ENCODE measurements at places on chromosomes 5 and 9.
A peak's percentile ranks its signal among the peaks of the same experiment; 100 is the strongest.

GRCh38 chr5:92652756-92653155 is 928.3 kb downstream of the NR2F1-AS1 start:
- no peak for DNase-seq

DNA sequence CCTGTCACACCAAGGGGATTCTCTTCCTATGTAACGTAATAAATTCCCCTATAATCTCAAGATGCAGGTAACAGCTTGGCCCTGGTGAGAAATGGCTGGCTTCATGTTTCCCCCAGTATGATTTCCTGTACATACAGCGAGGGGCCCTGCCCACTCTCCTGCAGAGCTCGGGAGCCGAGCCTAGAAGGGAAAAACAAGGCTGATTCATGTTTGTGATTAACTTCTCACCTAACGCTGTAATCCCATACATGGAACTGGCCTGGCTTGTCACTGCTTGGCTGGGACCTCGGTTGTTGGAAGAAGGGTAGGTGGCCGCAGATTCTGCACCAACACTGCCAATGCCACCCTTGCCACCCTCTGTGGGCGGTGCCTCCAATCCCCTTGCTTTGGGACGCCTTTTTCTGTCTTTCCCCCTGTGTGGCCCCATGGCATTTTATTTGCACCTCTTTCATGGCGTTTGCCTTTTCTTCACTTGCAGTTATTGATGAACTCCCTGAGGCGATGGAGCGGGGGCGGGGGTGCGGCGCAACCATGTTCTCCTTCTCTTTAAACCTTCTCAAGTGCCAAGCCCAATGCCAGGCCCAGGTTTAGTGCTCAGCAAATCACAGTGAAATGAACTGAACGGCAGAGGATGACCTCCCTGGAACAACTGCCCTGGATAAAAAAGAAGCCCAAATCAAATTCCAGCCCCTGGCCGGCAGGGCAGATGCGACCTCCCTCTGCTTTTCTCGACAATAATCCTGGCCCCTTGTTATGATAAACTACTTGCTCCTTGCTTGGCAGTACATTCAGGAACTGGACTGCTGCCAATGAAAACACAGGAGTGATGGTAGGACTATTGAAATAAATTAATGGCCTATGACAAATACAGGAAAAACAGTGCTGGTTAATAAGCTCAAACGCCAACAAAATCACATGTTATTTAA is 108.1 kb downstream of the TMEM174 start:
- no peak for DNase-seq

DNA sequence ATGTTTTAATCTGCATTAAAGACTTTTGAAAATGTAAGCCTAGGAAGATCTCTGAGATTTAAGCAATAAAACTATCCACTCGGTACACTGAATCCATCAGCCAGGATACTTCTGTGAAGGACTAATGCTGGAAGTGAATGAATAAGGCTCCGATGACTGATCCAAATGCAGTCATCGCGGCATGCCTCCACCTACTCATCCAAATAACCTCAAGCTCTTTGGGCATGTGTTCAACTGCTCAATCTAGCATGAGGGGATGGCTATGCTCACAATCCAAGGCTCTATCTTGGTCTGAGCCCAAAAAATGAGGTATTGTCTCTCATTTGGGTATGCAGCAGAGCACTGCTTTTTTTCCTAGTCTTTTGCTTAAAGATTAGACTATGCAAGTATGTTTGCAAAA is 19.2 kb downstream of the MARCHF3 start:
- no peak for DNase-seq

- no peak for DNase-seq
Measured at GRCh38 chr5:162607879-162608278, 540.3 kb downstream of the GABRG2 start.

DNA sequence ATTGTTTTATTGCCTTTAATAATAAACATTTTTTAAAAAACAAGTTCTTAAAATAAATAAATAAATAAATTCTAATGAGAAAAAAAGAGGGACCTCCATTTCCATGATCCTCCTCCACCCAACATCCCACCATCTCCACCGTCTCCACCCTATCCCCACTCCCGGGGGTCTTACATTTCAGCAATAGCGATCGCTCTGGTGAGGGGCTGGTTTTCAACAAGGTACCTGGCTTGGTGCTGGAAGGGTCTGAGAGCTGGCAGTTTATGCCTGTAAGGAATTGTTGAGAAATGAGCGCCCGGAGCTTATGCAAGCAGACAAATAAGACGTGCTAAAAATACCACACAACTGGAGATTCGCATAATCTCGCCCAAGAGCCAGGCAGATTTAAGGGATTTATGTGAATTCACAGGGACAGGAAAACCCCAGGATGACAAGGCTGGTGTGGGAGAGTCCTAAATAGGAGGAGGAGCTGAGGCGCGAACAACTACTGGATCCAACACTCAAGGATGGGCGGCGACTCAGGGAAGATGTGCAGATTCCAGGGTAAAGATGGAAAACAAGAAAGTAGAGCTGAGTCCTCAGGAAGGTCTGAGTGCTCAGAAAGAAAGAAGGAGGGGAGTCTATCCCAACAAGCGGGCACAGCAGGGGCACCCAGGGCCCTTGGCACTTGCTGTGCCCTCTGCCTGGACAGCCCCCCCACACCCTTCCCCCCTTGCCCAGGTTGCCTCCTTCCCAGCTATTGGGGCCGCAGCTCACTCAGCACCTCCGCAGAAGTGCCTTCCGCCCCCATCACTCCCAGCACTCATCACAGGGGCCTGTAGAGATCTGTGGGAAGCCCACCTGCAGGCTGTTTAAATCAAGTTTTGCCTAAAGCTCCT is 27.0 kb downstream of the TRIM14 start:
- DNase-seq, result peak; percentile 60

DNA sequence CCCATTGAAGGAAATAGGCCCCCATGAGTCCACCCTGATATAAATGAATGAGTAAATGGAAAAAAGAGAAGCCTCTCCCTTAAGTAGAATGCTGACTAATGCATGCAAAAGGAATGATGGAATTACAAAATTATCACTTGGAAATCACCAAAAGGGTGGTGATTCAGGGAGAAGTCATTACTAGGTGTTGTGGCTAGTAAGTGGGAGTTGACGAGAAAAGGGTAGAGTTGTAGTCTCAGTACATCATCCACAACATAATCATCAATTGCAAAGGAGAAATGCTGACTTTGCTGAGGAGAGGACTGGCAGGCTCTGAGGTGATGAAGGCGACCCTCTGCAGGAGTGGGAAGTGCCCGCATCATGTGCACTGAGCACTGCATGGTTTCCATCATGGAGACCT is 201.5 kb upstream of the S1PR3 start:
- no peak for DNase-seq

- DNase-seq, result no peak
Measured at GRCh38 chr9:131808291-131808690, 68.4 kb upstream of the RAPGEF1 start.

GRCh38 chr5:173624282-173624681 is 7.8 kb upstream of the BOD1 start:
- no peak for DNase-seq

DNA sequence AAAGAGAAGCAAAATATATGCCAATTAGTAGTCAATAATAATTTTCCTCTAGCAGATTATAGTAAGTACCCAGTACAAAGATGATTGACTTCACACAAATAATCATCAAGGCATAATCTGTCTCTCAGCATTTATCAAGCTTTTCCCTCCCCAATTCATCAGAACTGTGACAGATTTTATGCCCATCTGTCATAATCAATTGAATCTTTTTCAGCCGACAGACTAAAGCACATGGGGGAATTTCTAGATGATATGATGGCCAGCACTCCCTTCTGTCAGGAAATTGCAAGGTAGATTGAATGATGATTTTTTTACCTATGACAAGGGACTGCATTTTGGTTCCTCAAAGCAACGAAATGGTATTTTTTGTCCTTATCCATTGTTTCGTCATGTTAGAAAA is 227.1 kb upstream of the CYLC2 start:
- no peak for DNase-seq

DNA sequence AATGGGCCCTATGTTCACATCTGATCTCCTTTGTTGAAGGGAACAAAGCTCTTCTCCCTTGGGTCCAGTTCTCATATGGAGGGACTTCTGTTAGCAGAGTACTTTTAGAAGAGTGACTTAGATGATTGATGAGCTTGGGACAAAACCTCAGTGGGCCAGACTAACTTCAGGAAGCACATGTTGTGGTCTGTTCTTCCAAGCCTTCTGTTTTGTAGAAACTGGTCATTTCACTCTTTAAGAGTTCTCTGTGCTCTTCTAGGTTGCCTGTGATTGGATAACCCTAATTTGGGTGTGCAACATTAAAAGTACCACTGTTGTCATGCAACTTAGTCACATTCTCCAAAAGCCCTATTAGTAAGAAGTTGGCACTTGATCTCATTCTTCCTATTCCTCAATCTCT is 183.5 kb upstream of the ACO1 start:
- no peak for DNase-seq
